ENCODE measurements at places on chromosomes 3 and 15.

DNA sequence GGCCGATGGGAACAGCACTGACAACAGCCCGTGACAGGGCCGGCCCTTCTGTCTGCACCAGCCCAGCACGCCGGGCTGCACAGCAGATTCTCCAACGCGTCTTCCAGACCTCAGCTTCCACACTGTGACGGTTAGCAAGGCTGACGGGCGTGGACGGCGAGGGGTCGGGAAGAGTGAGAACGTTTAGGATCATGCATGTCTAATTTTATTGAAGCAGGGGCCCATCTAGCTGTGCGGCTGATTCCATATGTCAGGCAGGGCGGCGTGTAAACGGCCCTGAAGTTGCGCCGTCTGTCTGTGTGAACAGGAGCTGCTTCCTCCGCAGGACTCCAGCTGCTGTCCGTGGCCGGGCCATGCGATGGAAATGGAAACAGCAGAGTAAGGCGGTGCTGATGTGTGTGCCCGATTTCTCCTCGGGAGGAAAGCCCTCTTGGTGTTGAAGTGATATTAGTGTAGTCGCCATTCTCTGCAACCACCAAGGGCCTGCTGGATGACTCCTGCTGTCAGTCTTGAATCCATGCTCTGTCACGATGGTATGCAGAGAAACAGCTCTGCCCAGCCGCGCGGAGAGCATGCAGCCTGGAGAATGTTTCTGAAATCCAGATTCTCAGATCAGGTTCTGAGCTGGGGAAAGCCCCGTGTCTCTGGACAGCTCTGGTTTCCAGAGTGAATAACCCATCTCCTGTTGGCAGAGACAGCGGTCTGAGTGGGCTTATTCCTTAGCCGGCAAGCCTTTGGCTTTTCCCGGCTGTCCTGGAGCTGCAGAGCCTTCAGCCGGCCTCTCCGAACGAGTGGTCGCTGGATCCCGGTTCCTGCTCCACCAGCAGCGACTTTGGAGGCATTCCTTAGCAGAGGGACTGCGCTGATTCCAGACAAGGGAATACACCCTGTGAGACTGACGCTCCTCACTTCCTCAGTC is 158.1 kb upstream of the UBE3A start:
- no peaks in the 10 kb centered on the region for H3K4me1 ChIP-seq
- no peaks in the 10 kb centered on the region for H3K36me3 ChIP-seq

DNA sequence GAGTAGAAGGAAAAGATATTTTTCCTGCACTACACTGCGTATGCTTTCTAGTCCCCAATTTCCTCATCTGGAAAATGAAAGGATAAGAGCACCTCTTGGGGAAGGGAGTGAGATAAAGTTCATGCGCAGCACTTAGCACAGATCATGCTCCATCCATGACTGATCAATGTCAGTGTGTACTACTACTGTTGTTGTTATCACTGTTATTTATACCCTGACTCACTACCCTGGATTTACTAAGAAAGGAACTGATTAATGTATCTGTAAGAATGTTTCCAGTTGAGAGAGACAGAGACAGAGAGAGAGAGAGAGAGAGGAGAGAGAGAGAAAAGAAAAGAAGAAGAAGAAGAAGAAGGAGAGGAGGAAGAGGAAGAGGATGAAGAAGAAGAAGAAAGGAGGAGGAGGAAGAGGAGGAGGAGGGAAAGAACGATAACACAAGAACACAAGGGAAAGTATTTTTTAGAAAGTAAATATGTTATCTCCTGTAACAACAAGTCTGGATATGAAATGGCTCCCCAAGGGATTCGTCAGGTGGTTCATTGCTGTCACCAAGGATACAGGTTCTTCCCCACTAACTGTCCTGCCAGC is 212.2 kb upstream of the PROK2 start:
- no peaks in the 10 kb centered on the region for H3K36me3 ChIP-seq
- H3K4me1 ChIP-seq, result no peaks in the 10 kb centered on the region
- no peaks in the 10 kb centered on the region for H3K27me3 ChIP-seq
- H3K4me3 ChIP-seq, result no peak overlapping the region

DNA sequence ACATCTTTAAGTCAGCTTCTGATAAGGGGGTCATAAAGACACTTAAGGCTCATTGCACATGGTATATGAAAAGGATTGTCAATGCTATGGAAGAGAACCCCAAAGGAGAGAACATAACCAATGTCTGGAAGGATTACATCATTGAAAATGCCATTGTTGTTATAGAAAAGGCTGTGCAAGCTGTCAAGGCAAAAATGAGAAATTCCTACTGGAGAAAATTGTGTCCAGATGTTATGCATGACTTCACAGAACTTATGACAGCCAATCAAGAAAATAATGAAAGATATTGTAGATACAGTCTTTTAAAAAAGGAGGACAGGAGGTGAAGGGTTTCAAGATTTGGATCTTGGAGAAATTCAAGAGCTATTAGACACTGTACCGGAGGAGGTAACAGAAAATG is 96.3 kb upstream of the MBNL1 start:
- H3K27me3 ChIP-seq, result no peaks in the 10 kb centered on the region
- no peak overlapping the region for H3K27ac ChIP-seq
- H3K36me3 ChIP-seq, result no peaks in the 10 kb centered on the region
- H3K4me3 ChIP-seq, result no peak overlapping the region
- no peaks in the 10 kb centered on the region for H3K4me1 ChIP-seq
- DNase-seq, result no peak

GRCh38 chr15:99732751-99733267 is 428 bp downstream of the LYSMD4 start:
- no peaks in the 10 kb centered on the region for H3K36me3 ChIP-seq
- H3K4me1 ChIP-seq, result no peaks in the 10 kb centered on the region
- H3K4me3 ChIP-seq, result peak overlapping the region; percentile 97
- DNase-seq, result no peak
- H3K27ac ChIP-seq, result peak overlapping the region; percentile 94
- H3K27me3 ChIP-seq, result no peaks in the 10 kb centered on the region

DNA sequence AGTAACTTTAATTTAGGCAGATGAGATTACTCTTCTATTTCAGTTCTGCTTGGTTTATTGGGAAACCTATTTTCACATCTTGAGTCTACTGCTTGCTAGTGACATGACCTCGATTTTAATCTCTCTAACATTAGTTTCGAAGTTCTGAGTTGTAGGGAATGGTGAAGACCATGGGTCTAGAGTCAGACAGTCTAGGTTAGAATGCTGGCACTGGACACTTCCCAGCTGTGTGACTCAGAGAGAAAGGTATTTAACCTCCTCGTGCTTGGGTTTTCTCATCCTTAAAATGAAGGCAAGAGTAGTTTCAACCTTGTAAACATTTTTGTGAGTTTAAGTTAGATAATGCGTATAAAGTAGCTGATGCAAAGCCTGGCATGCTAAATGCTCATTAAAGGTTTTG is 422.1 kb downstream of the GRM7 start:
- H3K27me3 ChIP-seq, result no peaks in the 10 kb centered on the region
- no peaks in the 10 kb centered on the region for H3K4me1 ChIP-seq
- no peaks in the 10 kb centered on the region for H3K36me3 ChIP-seq
- DNase-seq, result no peak

DNA sequence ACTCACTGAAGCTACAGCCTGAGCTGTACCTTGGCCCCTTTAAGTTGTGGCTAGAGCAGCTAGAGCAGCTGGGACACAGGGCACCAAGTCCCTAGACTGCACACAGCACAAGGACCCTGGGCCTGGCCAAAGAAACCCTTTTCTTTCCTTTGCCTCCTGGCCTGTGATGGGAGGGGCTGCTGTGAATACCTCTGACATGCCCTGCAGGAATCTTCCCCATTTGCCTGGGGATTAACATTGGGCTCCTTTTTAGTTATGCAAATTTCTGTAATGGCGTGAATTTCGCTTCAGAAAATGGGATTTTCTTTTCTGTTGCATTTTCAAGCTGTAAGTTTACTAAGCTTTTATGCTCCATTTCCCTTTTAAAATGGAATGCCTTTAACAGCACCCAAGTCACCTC is 611.2 kb upstream of the ARPP21 start:
- H3K27ac ChIP-seq, result no peak overlapping the region
- H3K36me3 ChIP-seq, result no peaks in the 10 kb centered on the region
- H3K4me3 ChIP-seq, result no peak overlapping the region
- no peaks in the 10 kb centered on the region for H3K27me3 ChIP-seq
- no peaks in the 10 kb centered on the region for H3K4me1 ChIP-seq
- DNase-seq, result no peak

DNA sequence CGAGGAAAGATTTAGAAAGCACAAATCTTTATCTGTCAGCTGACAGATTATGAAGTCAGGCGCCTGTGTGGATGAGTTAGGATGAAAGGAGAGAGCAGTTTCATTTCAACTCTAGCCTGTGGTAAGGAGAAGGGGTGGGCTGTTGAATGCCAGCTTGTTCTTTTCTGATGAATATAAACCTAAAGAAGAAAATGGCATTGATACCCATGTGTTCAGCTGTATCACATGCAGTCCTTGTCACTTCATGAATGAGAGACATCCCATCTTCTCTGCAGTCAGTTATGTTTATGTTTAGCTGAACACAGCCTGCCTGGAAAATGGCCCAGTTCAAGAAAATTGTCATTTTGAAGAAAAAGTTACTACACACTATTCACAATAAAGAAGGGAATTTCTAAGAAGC is 345.7 kb upstream of the RBMS3 start:
- H3K36me3 ChIP-seq, result no peaks in the 10 kb centered on the region
- H3K27me3 ChIP-seq, result no peaks in the 10 kb centered on the region
- H3K4me1 ChIP-seq, result no peaks in the 10 kb centered on the region
- H3K27ac ChIP-seq, result no peak overlapping the region
- H3K4me3 ChIP-seq, result no peak overlapping the region
- DNase-seq, result no peak

DNA sequence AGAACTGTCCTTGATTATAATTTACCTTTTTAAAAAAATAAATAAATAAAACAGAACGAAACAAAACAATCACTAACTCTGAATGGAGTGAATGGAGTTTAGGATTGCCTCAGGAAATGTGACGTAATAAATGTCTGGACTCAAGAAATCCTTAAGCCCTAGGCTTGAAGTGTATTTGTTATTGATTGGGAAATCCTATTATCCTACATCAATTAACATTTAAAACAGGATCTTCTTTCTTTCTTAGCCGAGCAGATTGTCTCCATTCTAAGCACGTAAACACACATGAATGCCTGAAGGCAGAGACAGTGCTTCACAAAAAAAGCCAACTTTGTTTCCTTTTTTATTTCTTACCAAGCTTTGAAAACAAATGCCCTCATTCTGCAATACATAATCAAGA is 33.4 kb downstream of the KAT2B start:
- no peaks in the 10 kb centered on the region for H3K27me3 ChIP-seq
- H3K27ac ChIP-seq, result no peak overlapping the region
- H3K4me1 ChIP-seq, result no peaks in the 10 kb centered on the region

DNA sequence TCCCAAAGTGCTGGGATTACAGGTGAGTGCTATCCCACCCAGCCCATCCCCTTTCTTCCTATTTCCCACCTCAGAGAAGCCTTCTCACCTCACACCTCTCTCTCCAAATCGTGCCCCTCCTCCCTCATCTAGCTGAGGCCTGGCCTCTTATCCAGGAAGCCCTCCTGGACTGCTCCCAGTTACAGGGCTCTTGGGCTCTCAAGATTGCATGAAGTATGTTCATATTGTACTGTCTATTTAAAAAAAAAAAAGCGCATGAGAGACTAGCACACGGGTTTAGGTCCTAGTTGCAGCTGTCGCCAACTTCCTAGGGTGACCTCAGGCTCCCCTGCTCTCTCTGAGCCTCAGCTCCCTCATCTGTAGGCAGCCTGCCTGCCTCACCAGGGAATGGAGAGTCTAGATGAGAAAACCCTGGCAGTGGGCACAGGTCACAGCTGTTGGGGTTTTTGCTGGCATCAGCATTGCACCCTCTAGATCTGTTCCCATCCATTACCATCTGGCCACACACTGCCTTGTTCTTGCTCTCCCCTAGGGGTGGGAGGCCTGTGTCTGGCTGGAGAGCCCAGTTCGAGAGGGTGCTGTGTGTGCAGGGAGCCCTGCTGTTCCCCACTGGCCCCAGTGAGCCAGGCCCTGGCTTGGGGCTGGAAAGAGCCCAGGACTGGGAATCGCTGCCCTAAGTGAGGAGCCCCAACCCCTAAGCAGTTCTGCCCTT is 24.2 kb upstream of the C15orf39 start:
- H3K27me3 ChIP-seq, result no peaks in the 10 kb centered on the region
- DNase-seq, result no peak
- H3K36me3 ChIP-seq, result no peaks in the 10 kb centered on the region
- H3K27ac ChIP-seq, result peak overlapping the region; percentile 49
- no peaks in the 10 kb centered on the region for H3K4me1 ChIP-seq

DNA sequence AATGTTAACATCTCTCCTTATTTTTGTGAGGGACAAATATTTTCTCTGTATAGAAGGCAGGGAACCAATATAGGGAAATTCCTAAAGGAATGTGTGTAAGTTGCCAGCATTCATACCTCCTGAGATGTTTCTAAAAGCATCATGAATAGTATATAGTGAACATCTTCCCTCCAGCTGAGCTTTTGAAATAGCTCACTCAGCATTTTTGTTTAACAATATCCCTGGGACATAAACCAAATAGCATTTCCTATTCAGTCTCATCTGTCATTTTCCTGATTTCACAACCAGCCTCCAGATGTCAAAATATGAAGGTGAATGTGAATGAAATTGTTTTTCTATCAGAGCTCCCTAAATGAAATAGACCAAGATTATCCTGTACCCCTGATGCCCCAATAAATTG is 137.2 kb downstream of the PPM1L start:
- H3K36me3 ChIP-seq, result no peaks in the 10 kb centered on the region
- no peaks in the 10 kb centered on the region for H3K4me1 ChIP-seq
- H3K27ac ChIP-seq, result no peak overlapping the region
- DNase-seq, result no peak
- H3K4me3 ChIP-seq, result no peak overlapping the region

DNA sequence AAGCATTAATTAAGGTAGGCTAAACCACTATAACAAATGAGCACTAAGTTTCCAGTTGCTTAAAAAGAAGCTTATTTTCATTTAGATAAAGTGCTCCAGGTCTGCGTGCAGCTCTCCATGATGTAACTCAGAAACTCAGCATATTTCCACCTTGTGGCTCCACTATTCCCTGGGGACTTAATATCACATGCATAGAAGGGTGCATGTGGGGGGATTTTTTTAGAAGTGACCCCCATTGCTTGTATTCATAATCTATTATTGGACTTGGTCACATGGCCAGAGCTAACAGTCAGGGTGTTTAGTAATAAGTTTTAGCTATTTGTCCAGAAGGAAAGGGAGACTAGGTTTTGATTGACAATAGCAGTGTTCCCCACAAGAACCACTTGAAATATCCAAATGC is 86.8 kb downstream of the TMCO5A start:
- H3K4me1 ChIP-seq, result no peaks in the 10 kb centered on the region
- no peak overlapping the region for H3K4me3 ChIP-seq
- no peaks in the 10 kb centered on the region for H3K27me3 ChIP-seq

DNA sequence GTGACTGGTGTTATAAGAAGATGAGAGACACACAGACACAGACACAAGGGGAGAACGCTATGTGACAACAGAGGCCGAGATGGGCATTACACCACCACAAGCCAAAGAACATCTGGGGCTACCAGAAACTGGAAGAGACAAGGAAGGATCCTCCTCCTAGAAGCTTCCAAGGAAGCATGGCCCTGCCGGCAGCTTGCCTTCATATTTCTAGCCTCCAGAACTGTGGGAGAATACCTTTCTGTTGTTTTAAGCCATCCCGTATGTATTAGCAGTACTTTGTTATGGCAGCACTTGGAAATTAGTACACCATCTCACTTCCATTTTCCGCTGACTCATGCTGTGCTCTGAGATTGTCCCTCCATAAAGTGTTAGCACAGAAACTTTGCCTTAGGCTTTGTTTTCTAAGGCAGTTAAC is 38.7 kb upstream of the CA12 start:
- H3K36me3 ChIP-seq, result no peaks in the 10 kb centered on the region
- no peaks in the 10 kb centered on the region for H3K27me3 ChIP-seq
- H3K4me1 ChIP-seq, result no peaks in the 10 kb centered on the region
- no peak overlapping the region for H3K4me3 ChIP-seq
- H3K27ac ChIP-seq, result no peak overlapping the region
